Posterior cingulate gyrus (tissue), 11 donors: ENCODE measurements at places on chromosomes 13 and 19.

GRCh38 chr13:54637366-54637765 is 1608.8 kb downstream of the OLFM4 start:
- no peak for DNase-seq

DNA sequence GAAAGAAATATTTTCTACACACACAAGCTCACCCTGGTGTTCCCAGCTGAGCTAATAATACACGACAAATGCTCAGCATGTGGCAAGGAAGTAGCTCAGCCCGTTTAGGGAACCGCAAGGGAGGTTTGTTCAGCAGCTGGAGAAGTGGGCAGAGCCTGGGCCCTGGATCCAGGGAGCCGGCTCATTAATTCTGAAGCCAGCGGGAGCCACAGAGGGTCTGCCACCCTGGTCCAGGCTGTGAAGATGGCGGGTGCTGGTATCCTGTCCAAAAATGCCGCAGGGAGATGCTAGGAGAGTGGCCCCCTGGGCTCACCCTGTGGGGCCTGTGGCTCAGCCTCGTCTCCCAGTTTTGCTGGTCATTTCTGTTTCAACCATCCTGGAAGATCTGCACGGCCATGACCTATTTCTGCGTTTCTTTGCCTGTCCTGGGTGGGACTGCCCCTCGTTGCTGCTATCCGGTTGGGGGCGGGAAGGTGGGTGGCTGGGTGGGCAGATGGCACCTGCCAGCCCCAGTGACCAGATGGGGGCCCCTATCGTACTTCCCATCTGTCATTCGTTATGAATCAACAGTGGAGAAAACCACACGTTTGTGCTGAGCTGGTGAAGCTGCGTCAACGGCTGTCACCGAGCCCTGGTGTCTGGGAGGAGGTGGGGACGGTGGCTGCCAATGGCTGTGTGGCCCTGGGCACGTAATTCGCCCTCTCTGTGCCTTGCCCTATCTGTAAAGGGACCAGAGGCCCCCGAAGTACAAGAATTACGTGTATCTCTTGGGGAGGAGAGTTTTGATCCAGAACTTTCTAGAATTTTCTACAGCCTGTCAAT is 2.7 kb upstream of the GNA15 start:
- DNase-seq = peak; percentile 14

DNA sequence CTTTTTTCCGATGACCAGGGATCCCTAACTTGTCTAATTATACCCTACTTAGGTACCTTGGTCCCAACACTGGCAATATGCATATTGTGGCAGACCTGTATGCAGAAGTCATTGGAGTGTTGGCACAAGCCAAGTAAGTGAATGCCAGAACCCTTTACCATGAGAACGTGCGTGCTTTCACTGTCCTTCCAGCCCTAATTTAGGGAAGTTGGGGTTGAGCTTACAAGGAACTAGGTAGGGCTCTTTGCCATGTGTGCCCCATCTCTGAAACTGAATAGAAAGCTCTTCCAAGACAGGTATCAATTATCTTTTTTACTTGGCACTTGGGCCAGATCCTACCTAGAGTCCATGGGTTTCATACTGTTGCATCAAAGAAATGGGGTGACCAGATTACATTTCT is 93.2 kb downstream of the FRY start:
- no peak for DNase-seq

DNA sequence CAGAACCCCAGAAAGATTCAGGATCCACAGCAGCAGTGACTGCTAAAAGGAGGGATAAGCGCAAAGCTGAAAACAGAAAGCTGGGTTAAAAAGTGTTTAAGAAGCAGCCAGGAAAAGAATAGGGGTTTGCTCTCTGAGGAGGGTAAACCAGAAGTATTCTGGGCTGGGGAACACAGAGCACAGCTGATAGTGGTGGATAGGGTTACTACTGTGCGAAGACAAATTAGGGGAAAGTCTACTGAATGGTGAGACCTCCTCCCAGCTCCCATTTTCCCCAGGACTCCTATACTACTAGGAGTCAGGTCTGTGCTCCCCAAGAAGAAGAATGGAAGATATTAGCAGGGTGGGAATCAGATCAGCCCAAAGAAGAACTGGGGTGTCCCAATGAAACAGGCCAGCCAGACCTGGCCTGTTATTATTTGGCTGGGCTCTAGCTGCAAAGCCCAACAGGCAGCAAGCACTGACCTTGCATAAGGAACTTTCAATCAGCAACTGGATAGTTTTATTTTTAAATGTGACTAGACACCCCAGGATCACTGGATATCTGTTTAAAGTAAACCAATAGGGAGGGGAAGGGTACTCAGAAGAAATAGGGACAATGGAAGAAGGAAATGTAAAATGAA is 43.5 kb upstream of the SERTM1 start:
- DNase-seq = no peak

DNA sequence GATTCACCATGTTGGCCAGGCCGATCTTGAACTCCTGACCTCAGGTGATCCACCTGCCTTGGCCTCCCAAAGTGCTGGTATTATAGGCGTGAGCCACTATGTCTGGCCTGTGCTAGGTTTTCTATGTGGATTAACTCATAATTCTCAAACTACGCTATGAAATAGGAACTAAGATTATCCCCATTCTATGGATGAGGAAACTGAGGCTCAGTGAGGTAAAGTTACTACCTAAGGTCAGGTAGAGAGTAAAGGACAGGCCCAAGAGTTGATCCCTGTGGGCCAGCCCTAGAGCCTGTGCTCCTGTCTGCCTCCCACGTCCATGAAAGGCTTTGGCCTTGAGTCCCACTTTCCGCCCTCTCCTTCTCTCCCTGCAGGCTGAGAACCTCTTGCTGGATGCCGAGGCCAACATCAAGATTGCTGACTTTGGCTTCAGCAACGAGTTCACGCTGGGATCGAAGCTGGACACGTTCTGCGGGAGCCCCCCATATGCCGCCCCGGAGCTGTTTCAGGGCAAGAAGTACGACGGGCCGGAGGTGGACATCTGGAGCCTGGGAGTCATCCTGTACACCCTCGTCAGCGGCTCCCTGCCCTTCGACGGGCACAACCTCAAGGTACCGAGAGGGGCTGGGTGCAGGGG is 20.1 kb downstream of the MARK4 start:
- no peak for DNase-seq

- DNase-seq = no peak
Measured at GRCh38 chr13:91406619-91407018, 8.2 kb downstream of the GPC5 start.

DNA sequence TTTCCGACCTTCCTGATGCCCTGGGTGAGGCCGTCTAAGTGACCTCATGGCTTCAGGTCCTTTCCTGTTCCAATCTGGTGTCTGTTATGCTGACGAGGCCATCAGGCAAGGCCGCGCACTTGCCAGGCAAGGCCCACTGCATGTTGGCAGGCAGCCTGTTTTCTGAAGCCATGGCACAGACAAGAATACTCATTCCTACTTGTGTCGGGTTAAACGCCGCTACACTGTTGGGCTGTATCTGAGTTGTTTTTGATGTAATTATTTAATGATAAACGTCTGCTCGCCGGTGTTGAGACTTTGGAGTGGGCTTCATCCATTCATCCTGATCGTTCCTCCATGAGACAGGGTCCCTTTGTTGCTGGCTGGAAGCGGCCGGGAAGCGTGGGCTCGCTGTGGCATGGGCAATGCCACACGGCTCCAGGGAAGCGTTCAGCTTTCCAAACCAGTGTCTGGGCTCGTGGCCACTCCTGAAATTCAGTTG is 92.1 kb downstream of the ATP11A start:
- peak; percentile 69 for DNase-seq

- DNase-seq = peak; percentile 44
Measured at GRCh38 chr19:35144600-35145436, 1.8 kb downstream of the FXYD7 start.

DNA sequence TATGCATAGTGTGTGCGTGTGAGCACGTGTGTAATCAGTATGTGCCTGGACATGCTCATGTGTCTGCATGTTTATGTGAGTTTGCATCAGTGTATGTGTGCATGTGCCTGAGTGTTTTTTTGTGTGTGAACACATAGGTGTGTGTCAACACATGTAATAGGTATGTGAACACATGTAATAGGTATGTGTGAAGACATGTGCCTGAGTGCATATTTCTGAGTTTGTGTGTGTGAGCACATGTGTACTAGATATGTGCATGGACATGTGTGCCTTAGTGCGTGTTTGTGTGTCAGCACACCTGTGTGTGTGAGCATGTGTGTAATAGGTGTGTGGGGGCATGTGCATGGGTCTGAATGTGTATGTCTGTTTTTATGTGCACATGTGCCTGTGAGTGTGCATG is 7.4 kb downstream of the SPPL2B start:
- no peak for DNase-seq

DNA sequence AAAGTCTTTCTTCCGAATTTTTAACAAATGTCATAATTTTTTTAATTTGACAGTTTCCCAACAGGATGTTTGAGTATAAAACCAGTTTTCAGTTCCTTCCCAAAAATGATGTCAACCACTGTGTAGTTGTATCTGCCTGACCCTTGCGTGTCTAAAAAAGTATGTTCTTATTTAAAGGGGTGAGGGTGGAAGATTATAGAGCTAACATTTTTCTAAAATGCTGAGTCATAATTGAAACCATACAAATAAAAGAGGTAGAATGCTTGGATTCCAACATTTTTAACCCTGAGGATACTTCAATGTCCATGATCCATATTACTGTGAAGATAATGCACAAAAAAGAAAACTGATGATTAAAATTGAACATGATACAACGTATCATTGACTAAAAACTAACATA is 1388.8 kb downstream of the UQCRFS1 start:
- no peak for DNase-seq

DNA sequence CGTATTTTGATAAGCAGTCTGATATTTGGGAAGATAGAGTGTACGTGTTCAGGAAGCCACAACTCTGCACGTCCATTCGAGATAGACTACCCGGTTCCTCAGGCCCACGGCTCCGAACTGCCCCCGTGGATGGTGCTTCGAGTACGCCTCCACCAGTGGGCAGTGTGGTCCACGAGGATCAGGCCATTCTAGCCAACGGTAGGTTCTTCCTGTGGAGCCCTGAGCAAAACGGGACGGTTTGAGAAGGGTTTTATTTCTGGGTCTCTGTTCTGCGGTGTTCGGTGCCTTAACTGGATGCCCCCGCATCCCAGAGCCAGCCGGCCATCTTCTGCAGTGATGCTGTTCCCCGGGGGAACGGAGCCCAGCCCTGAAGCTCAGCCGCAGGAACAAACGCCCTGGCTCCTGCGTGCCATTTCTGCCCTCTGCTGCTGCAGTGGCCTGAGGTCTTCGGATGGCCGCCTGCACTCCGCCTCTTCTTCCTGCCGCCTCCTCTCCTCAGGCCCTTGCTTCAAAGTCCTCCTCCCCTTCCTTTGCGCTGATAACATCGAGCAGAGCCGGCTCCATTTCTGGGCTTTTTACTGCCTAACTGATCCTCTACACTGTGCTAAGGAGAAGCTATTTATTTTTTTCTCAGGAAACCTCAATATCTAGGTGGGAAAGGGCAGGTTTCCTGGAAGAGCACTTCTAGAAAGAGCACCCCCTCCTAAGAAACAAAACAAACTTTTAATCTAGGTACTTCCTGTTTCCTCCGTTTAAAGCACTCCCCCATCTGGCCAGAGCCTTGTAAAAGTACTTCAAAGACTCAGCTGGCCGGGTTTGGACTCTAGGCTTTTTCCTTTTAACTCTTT is 36.2 kb upstream of the SLC46A3 start:
- DNase-seq = no peak

GRCh38 chr19:51327066-51328001 is 14.6 kb downstream of the VSIG10L start:
- DNase-seq = no peak

DNA sequence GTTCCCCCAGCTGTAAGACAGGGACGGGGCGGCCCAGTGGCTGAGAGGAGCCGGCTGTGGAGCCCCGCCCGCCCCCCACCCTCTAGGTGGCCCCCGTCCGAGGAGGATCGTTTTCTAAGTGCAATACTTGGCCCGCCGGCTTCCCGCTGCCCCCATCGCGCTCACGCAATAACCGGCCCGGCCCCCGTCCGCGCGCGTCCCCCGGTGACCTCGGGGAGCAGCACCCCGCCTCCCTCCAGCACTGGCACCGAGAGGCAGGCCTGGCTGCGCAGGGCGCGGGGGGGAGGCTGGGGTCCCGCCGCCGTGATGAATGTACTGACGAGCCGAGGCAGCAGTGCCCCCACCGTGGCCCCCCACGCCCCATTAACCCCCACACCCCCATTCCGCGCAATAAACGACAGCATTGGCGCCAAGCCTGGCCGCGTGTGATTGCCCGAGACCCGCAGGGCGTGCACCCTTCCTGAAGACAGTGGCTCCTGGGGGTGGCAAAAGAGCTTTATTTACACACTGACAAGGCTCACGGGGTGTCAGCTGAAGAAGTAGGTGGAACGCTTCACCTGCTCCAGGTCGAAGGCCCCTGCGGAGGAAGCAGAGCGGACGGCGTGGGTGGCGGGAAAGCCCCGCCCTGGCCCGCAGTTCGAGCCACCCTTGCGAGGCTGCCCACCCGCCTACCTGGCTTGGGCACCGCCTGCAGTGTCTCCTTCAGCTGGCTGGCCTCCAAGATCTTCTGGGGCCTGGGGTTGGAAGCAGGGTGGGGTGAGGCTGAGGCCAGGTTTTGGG is 16.4 kb downstream of the POLRMT start:
- no peak for DNase-seq

- no peak for DNase-seq
Measured at GRCh38 chr13:50592412-50593155, 250.9 kb downstream of the DLEU7 start.
